ENCODE measurements at places on chromosomes 7 and 10.

- DNase-seq: no peak
Observed at GRCh38 chr10:58779594-58779993, 266.9 kb downstream of the BICC1 start.

DNA sequence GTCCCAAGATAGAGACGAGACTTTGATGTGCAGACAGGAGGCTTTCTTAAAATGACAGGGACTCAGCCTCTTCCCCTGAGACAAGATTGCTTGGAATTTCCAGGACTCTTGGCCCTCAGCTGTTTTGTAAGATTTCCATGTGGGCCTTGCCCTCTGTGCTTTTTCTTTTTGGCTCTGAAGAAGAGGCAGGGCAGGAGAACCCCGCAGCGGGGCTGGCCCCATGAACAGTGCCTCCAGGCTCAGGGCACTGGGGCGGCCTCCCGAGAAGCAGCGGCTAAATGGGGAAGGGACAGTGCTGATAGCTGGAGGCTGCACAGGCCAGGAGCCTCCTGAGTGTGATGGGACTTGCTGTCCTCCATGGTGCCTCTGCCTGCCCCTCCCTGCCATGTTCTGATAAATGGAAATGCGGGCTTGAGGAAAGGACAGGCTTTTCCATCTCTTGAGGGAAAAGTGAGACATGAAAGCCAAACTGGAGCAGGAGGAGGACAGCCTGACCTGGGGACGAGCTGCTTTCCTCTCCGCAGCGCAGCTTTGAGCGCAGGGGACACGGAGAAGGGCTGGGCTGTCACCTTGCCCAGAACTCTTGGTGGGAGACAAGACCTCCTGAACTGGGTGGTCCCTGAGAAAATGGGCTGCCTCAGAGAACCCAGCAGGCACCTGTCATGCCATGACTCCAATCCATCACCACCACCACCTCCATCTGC is 12.1 kb downstream of the SAP25 start:
- DNase-seq: no peak

GRCh38 chr7:1224086-1224716 is 8.5 kb upstream of the UNCX start:
- DNase-seq: no peak

GRCh38 chr7:4225361-4225771 is 456.7 kb upstream of the FOXK1 start:
- no peak for DNase-seq

GRCh38 chr7:105339404-105340323 is 49.1 kb downstream of the SRPK2 start:
- DNase-seq: no peak

GRCh38 chr7:142808461-142808801 is 37.7 kb downstream of the PRSS2 start:
- DNase-seq: no peak

GRCh38 chr10:96765406-96766240 is 45.3 kb upstream of the PIK3AP1 start:
- DNase-seq: no peak

DNA sequence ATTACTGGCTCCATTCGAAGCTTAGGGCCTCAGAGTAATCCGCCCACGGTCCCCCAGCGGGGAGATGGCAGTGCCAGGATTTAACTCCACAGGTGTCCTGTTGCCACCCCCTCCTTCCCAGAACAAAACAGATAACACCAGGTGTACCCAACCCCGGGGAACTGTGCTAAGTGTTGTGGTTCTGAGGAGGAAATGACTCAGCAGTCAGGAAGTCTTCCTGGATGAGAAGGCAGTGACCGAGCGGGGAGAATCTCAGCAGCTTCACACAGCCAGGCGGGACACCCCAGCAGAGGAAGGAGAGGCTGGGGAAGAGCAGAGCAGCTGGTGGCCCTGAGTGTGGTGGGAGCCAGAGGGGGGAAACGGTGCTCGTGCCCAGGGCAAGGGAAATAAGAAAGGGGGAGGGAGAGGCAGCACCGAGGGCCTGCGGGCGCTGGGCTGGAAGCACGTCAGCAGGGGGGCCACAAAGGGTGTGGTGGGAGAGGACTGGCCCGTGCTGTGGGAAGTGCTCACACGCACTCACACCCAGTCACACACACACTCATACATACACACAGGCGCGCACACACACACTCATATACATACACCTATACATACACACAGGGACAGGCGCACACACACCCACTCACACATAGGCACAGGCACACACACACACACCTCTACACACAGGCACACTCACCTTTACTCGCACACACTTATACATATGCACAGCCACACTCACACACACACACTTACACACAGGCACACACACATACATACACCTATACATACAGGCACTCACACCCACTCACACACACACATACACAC is 59.8 kb upstream of the CHST15 start:
- DNase-seq: peak; percentile 87

DNA sequence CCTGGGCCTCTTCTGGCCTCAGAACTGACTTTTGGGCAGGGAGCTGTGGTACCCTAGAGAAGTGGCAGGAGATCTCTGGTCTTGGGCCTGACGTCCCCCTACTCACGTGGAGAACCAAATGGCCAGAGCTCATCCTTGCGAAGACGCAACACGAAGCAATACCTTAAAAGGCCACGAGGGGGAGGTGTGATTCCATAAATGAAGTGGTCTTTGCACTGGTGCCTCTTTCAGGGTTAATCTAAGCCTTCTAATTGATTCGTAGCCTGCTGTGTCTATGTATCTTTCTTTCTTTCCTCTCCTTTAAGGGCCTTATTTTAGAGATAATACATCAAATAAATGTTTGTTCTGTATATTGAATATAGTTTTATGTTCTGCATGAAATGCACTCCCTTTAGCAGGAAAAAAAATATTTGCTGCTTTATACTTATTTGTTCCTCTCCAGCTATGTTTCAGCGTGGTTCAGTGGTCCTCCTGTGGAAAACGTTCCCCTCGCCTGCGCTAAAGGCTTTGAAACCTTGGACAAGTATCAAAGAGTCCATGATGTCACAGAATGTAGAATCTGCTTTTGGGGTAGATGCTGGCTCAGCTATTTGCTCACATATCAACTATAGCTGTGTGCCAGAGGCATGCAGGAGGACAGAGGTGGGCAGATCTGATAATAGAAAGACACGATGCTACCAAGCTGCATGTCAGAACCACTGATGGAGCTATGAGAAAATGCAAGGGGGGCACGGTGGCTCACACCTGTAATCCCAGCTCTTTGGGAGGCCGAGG is 41.0 kb downstream of the STRA8 start:
- no peak for DNase-seq

DNA sequence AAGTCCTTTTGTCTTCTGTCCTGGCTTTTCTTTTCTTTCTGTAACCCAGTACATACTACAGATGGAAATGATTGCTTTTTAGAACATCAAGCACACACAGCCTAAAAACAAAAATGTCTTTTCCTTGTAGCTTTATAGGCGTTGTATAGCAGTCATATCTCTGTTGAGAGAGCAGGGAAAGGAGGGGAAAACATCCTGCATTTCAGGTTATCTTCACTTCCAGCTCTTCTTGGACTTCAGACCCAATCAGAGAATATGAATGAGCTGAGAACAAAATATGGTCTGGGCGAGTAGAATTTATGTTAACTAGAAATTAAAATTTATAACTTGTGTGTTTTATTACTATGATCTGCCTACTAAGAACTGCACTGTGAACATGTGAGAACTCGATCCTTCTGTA is 14.7 kb downstream of the TMEM60 start:
- no peak for DNase-seq

GRCh38 chr10:78173360-78174015 is 139.8 kb downstream of the RPS24 start:
- no peak for DNase-seq

DNA sequence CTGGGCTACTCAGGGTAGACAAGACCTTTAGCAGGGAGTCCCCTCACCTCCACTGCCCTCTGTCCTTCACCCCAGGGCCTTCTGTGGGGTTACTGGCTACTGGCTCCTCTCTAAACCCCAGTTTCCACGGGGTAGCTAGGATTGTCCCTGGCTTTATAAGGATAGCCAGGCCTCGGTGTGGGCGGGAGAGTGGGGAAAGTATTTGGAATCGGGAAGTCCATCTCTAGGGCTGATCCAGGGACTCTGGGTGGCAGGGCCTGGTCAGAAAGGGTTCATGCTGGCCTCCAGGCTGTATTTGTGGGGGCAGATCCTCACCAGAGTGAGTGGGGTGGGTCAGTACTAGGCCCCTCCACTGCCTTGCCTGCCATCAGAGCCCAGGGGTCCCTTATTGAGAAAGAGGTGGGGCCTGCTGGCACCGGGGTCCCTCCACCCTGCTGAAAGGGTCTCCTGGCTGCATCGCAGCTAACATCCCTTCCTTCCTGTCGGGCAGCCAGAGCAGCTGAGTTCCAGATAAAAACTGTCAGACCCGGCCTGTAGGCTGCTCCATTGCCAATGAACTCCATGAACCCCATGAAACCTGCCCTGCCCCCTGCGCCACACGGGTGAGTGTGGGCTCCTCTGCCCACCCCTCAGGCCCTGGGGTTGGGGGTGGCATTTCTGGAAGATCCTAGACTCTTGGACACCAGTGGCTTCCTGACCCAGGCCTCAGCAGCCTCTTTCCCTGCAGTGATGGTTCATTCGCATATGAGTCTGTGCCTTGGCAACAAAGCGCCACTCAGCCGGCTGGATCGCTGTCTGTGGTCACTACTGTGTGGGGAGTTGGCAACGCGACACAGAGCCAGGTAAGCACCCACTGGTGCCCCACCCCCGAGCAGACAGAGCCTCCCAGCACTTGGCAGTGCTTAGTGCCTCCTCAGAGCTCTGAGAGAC is 7.3 kb downstream of the ZMIZ2 start:
- DNase-seq: no peak

GRCh38 chr7:3215624-3216585 is 85.1 kb upstream of the SDK1 start:
- no peak for DNase-seq

- DNase-seq: no peak
Observed at GRCh38 chr10:285216-285615, 150.0 kb downstream of the ZMYND11 start.

GRCh38 chr10:131016556-131016955 is 295.0 kb downstream of the TCERG1L start:
- DNase-seq: no peak

Data from NCI-H1436 treated with DMSO at 0.1 percent for 48 hours (cell line).